NCI-H524 (cell line): ENCODE measurements at places on chromosomes 12 and 14.

DNA sequence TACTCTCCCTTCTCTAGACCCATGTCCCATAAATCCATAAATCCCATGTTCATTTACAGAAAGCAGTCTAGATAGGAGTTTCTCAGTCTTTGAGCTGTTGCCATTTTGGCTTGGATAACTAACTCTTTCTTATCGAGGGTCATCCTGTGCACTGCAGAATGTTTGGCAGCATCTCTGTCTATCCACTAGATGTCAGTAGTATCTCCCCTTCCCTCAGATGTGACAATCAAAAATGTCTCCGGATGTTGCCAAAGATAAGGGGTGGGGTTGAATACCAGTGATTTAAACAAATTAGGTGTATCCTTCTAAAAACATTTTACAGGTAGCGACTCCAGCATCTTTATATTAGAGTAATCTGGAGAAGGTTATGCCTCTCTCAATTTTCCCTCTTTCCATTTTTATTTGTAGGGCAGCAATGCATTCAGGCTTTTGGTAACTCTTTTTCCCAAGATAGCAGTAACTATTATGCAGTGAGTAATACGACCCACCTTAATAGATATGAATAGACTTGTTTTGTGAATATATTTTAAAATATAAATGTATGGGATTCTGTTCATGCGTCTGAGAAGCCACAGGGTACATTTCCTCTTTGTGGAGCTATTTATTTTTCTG lies 100.7 kb downstream of the LRRK2 start:
- peak; percentile 14 for DNase-seq

- DNase-seq: no peak
Measured at GRCh38 chr14:100907240-100907639, 3.7 kb upstream of the RTL1 start.

DNA sequence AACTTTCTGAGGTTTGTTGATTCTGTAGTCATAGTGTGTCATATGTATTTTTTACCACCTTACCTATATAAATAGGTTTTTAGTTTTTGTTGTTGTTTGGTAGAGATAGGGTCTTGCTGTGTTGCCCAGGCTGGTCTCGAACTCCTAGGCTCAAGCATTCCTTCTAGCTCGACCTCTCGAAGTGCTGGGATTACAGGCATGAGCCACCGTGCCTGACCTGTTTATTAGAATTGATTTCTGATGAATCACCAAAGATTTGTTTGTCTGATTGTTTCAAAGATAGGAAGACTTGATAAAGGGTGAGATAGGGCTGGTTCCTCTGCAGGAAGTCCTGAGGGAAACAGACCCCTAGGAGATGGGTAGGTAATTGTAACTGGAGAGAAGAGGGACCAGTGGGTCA lies 481.6 kb downstream of the PCNX1 start:
- DNase-seq: no peak

- no peak for DNase-seq
Measured at GRCh38 chr12:93813186-93813585, 136.0 kb downstream of the CRADD start.

DNA sequence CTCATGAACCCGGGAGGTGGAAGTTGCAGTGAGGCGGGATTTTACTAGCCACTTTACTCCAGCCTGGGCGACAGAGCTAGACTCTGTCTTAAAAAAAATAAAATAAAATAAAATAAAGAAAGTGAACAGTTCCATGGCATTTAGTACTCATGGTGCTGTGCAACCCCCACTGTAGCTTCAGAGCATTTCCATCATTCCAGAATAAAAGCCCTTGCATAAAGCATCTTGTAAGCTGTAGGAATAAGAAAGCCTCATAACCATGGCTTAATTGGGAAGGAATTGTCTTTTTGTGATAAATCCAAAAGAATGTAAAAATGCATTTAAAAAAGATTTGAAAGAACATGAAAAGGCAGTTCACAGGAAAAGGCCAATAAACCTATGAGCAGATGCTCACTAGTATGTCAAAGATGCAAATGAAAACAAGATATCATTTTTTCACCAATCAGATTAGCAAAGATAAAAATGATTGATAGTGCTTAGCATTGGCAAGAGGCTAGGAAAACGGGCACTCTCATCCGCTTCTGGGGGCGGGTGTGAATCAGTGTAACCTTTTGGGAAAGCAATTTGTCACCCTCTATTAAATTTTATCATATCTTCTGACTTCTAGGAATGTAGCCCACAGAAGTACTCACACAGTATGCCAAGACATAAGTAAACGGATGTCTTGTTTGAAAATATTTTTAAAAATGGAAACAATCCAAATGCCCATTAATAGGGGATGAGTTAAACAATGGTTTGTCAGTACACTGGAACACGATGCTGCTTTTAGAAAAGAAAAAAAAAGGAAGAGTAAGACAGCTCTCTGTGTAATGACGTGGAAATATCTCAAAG lies 46.6 kb downstream of the CFAP251 start:
- DNase-seq: peak; percentile 14

DNA sequence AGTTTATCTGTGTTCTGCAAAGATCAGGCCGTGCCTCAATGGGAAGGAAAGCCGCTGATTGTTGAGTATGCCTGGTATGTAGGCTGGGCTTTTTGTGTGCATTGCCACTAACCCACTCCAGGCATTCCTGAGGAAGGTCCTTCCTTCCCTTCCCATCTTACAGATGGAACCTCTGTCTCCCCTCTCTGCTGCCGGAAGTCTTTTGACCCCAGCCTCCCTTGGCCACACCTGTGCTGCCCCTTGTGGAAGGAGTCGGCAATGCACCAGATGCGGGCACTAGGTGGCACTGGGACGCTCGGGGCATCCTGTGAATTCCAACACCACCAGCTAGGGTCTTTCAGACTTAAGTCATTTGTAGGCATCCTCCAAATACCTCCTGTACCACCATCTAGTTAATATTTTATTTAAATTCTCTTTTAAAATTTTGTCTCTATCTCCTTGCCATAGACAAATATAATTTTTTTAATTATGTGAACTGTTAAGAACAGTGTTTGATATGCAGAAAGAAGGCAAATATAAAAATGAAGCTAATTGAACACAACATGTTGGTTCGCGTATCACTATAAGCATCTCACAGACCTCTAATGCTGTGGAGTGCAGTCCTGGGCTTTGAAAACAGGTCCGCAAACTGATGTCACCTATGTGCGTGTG lies 99.6 kb downstream of the RIN3 start:
- DNase-seq: peak; percentile 61
